ENCODE measurements at places on chromosomes 6 and 20.

DNA sequence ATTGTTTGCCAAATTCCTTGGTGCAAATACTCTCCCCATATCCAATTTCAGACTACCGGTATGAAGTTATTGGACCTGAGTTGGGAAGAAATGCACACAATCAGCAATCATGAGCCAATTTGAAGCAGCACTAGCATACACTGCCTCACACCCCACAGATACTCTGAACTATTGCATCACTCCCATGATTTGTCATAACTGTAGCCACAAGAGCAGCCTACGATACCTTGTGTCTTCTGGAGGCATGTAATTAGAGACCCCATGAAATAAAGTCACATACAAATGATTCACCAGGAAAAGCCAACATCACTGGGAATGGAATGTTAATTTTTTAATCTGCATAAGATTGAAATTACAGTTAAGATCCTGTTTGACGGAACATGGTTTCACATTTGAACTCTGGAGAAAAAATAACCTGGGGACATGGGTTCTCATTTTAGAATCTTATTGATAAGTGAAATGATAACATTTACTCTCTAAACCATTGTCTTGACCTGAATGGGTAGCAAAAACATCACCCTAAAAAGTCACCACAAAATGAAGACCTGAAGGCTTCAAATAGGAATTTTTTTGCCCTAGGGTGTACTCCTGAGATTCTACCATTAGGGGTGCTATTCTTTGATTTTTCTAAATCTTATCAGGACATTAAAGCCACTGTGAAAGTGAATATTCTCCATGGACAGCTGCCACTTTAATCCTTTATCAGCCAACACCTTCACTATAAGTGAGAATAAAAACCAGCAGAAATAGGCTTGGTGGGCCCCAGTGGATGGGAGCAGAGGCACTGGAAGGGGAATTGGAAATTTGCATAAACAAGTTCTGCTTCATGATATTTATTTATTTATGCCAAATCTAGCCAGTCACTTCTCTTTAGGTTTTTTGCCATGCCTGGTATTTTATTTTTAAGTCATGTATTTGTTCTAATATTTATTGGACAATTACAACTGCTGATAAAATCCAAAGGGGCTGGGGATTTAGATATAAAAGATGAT, 34.5 kb upstream of the HBS1L start:
- DNase-seq, result no peak

- no peak for DNase-seq
Observed at GRCh38 chr20:61385296-61385695, 133.2 kb downstream of the CDH4 start.

DNA sequence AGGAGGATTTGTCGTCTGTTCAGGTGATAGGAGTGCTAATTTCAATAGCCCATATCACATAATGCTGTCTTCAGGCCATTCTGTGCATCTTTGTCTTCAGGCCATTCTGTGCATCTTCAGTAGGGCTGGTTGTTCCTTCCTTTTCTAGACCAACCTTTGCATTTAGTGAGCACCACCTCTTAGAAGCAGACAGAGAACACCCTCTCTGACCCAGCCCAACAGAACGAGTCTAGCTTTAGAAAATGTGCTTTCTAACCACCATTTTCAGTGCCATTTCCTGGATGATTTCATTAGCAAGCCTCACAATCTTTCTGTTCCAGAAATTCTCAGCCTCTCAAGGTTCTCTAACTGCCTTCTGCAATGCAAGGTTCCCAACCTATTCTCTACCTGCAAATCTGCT, 215.3 kb upstream of the KCNQ5 start:
- no peak for DNase-seq

GRCh38 chr20:6784210-6784631, 16.7 kb downstream of the BMP2 start:
- no peak for DNase-seq

DNA sequence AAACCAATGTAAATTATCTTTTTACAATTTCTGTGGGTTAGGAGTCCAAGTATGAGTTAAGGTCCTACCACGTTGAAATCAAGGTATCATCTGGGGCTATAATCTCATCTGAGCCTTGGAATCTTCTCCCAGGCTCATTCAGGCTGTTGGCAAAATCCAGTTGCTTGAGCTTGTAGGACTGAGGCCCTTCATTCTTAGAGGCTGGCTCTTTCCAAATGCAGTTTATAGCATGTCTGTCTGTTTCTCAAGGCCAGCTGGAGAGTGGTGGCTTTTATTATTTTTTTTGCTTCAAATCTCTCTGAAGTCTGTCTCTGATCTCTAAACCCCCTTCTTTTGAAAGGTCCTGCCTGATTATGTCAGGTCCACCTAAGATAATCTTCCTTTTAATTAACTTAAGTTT, 177.2 kb upstream of the ASCC3 start:
- no peak for DNase-seq

GRCh38 chr6:89269981-89270380, 45.1 kb downstream of the GABRR2 start:
- no peak for DNase-seq

DNA sequence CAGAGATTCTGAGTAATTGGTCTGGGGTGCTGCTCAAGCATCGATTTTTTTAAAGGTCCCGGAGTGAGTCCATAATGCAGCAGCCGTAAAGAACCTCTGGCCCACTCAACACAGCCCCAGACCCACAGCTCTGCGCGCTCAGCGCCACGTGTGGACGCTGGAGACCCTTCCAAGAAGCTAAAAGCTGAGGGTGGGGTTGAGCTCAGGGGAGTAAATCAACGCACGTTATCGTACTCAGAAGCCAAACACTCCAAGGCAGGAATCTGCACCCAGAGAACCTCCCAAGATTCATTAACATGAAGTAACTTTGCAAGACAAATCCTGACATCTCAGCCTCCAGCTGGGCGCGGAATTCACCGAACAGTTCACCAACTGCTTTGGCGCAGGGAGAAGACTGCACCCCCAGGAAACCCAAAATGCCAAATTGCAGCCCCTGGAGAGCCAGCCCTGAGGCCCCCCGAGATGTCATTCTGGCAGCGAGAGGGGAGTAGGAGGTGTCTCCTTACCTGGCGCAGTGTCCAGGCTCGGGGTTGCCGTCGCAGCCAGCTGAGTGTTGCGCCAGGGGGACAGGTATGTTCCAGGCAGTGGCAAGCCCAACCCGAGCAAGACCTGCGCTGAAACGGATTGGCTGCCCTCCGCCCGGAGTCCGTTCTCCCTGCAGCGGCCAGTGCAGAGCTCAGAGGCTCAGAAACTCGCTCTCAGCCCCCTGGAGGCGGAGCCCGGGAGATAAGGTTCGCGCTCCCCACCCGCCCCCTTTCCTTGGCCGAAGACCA, at the start of gene COL21A1:
Gene COL21A1, minus strand, starts transcription at position 700 of the 773 bp plus-strand sequence. CDS start 64,962 bp downstream, outside the sequence.
- DNase-seq, result no peak

All from effector memory CD4-positive, alpha-beta T cell (primary cell).